Inflammatory macrophage (primary cell): ENCODE measurements at places on chromosomes 11 and 22.

DNA sequence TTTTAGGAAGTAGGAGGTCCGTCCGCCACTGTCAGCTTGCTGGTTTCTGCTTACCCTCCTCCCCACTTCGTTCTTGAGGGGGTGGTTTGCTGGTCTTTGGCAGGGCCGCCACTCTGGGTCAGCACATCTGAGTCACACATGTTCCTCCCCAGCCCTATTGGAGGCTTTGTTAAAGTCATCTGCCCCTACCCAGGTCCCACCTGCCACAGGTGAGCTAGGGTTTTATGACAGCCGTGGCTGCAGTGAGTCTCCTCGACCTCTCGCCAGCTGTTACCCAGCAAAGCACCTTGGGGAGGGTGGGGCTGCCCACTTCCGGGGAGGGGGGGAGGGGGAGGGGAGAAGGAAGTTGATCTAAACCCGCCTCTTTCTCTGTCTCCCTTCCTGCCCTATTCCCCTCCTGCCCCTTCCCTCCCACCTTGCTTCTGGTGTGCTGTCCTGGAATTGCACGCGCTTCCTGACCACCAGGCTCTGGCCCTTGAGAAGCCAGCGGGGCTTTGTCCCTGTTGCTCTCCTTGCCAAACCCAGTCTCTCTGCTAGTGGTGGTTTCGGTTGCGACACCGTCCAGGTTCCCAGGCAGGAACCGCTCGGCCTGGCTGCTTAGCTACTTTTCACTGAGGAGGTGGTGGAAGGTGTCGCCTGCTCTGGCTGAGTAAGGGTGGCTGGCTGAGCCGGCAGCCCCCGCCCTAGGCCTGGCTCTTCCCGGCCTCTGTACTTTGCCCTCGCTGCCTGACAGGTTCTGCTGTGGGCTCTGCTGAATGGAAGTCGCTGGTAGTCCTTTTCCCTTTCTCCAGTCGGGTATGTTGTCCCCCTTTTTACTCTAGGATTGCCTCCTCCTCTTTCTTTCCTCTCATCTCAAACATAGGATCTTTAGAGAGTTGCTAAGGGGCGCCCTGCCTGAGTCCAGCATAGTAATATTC lies 28.5 kb downstream of the RCOR2 start:
- DNase-seq: peak; percentile 88

- no peak for DNase-seq
These were observed 571.4 kb upstream of the FAT3 start for GRCh38 chr11:91653079-91653754.

DNA sequence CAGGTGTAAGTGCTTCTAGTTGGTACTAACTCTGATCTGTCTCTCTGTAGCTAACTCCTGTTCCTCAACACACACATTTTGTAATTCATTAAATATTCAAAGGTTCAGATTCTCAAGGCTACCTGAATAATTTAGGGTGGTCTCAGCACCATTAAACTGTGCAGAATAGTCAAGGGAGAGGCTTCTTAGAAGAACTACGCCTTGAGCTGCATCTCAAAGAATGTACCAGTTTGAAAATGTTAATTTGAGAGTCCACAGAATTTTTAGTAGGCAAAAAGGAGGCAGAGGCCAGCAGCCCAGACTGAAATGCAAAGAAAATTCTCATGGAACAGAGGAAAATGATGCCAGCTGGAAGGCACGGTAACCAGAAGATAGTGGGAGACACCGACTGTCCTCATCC lies 72.2 kb downstream of the GAB2 start:
- no peak for DNase-seq

GRCh38 chr22:38172832-38173640 lies 8.6 kb downstream of the PLA2G6 start:
- no peak for DNase-seq

GRCh38 chr11:128830290-128831173 lies 36.6 kb downstream of the KCNJ1 start:
- DNase-seq: no peak

- DNase-seq: no peak
These were observed 32.3 kb downstream of the MIAT start for GRCh38 chr22:26689513-26690301.
